Lower lobe of right lung (tissue), 2 donors: ENCODE measurements at places on chromosomes 4 and X.

GRCh38 chr4:36224972-36225903 lies 19.1 kb downstream of the ARAP2 start:
- no peak for DNase-seq

GRCh38 chr4:128639541-128640270 lies 169.8 kb upstream of the JADE1 start:
- no peak for DNase-seq

- DNase-seq: no peak
Observed at GRCh38 chrX:39519030-39519488, 578.7 kb downstream of the BCOR start.

DNA sequence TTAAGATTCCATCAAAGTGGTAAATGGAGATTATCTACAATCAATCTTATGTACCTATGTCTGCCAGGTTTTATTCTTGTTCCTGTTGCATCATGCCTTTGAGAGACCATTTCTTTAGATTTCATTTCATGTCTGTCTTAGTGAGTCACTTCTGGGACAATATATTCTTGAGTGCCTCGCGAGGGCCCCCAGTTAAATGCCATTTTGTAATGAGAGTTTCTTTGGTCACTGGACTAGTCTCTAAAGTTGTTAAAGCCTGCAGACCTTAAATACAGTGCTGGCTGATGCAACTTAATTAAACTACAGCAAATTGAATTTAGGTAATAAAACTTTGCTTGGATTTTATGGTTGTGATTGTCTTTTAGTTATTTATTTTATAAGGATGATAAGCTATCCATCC lies 87.2 kb upstream of the PITX2 start:
- DNase-seq: no peak

- peak; percentile 74 for DNase-seq
Observed at GRCh38 chrX:67780694-67781109, 236.9 kb downstream of the AR start.
